Sigmoid colon (tissue), 7 donors: ENCODE measurements at places on chromosomes 4 and X. TPM values are rescaled to one million over a fixed set of nuclear protein-coding genes. Genes with fewer than 3 reads are reported as not detected.

USP17L19 gene
- not detected for total RNA-seq

ARHGAP6 gene
- 47.1 TPM for total RNA-seq

PCDH18 gene
- total RNA-seq = 73.1 TPM

FATE1 gene
- total RNA-seq = not detected

RAB33A gene
- total RNA-seq = 1.3 TPM

CTAG1A gene
- not detected for total RNA-seq

IL3RA gene
- 6.8 TPM for total RNA-seq

TMEM47 gene
- 98.1 TPM for total RNA-seq

GRID2 gene
- total RNA-seq = 0.16 TPM

SPANXN5 gene
- not detected for total RNA-seq

COL25A1 gene
- total RNA-seq = 0.36 TPM

CFI gene
- 7.5 TPM for total RNA-seq

DCAF4L1 gene
- total RNA-seq = not detected

HMGN5 gene
- total RNA-seq = 7.7 TPM

GPR34 gene
- total RNA-seq = 22.8 TPM

ASB12 gene
- total RNA-seq = 0.36 TPM

MXD4 gene
- total RNA-seq = 38.5 TPM

KLKB1 gene
- 0.36 TPM for total RNA-seq

UCP1 gene
- total RNA-seq = not detected

GLRA3 gene
- total RNA-seq = 0.33 TPM

ALPK1 gene
- total RNA-seq = 27.4 TPM

CT45A6 gene
- total RNA-seq = not detected

SCRG1 gene
- total RNA-seq = 2.6 TPM

PRDM8 gene
- 15.5 TPM for total RNA-seq

CDX4 gene
- total RNA-seq = not detected

PPARGC1A gene
- 4.7 TPM for total RNA-seq

LIMCH1 gene
- 26.0 TPM for total RNA-seq

CFAP99 gene
- not detected for total RNA-seq

SERPINA7 gene
- not detected for total RNA-seq

CHRDL1 gene
- 113 TPM for total RNA-seq

SUPT20HL2 gene
- total RNA-seq = not detected

PRDX4 gene
- 67.0 TPM for total RNA-seq
